Activated naive CD4-positive, alpha-beta T cell (primary cell): ENCODE measurements at places on chromosomes 1 and 21.

GRCh38 chr1:78091215-78091813, 45.5 kb downstream of the GIPC2 start:
- no peak for DNase-seq

DNA sequence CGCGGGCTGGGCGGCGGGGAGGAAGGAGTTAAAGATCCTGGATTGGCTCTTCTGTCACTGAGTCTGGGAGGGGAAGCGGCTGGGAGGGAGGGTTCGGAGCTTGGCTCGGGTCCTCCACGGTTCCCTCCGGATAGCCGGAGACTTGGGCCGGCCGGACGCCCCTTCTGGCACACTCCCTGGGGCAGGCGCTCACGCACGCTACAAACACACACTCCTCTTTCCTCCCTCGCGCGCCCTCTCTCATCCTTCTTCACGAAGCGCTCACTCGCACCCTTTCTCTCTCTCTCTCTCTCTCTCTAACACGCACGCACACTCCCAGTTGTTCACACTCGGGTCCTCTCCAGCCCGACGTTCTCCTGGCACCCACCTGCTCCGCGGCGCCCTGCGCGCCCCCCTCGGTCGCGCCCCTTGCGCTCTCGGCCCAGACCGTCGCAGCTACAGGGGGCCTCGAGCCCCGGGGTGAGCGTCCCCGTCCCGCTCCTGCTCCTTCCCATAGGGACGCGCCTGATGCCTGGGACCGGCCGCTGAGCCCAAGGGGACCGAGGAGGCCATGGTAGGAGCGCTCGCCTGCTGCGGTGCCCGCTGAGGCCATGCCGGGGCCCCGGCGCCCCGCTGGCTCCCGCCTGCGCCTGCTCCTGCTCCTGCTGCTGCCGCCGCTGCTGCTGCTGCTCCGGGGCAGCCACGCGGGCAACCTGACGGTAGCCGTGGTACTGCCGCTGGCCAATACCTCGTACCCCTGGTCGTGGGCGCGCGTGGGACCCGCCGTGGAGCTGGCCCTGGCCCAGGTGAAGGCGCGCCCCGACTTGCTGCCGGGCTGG, at the start of gene NPR1:
NPR1 (plus strand) TSS at position 170 of the 818 bp plus-strand sequence; CDS start at position 591, 421 bp downstream.
- DNase-seq: no peak

GRCh38 chr1:56017336-56017735, 562.0 kb downstream of the PLPP3 start:
- no peak for DNase-seq

- DNase-seq: no peak
Measured at GRCh38 chr21:45977396-45977795, 4.2 kb upstream of the COL6A1 start.

DNA sequence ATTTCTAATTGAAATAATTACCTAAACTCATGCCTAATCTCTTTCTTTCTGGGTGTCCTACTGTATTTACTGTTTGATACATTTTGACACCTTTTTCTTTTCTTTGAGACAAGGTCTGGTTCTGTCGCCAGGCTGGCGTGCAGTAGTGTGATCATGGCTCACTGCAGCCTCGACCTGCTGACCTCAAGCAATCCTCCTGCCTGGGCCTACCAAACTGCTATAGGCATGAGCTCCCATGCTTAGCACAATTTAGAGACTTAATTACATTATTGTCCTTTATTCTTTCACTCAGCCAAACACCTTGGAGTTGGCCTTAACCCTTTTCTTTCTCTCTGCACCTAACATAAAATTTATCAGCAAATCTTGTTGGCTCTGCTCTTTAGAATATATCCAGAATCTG, 139.8 kb upstream of the KIF26B start:
- no peak for DNase-seq

DNA sequence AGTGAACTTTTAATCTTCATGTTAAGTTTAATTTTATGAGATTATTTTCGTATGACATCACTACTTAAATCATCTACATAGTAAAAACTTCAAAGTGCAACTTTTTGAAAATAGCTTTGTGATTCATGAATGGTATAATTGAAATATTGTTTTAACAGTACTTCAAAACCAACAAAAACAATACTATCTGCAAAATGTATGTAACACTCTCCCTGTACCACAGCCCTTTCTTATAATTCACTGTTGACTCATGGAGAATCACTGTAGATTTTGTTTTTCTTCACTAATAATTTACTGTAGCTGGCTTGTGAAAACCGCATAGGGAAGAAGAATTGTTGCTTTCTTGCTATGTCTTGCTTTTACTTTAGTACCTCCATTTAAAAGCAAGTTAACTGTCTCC, 301.4 kb upstream of the ADAMTS5 start:
- DNase-seq: no peak

GRCh38 chr1:192159014-192159413, 752 bp downstream of the RGS18 start:
- DNase-seq: no peak

- DNase-seq: no peak
Measured at GRCh38 chr1:187516874-187517273, 688.1 kb downstream of the PLA2G4A start.

DNA sequence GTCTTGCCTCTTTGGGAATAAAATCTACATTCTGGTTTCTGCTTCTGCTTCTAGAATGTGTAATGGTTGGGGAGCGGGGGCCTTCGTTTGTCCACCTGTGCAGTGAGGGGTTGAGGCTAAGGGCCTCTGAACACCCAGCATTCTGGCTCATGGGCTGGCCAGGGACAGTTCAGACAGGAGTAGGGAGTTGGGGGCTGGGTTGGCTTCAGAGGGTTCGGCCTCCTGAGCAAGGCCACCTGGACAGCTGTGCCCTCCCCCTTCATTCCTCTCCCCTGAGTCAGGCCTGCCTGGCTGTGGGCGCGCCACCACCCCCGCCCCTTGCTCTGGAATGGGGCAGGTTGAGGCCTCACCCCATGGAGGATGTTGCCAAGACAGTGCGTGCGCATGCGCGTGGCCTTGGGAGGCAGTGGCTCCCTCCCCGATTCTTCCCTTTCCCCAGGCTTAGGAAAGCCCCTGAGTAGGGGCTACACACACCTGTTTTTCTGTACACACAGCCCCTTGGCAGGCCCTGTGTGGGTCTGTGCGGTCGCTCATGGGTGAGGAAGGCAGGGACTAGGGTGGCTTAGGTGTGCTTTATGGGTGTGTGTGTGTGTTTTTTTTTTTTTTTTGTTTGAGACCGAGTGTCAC, 57.0 kb downstream of the YARS1 start:
- no peak for DNase-seq
